ENCODE measurements at places on chromosomes 1 and 21.

DNA sequence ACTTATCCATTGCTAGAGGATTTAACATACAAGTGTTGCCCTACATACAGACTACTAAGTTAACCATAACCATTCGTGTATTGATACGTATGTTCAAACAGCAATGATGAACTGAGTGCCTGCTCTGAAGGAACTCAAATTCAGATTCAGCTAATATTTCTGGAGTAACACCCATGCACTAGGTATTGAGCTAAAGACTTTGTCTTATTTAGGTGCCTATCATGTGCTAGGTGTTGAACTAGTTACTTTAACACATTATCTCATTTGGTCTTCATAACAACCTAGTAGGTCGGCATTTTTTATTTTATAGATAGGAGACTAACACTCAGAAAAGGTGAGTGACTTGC, 160.0 kb downstream of the LTN1 start:
- DNase-seq, result no peak

GRCh38 chr1:37647281-37647680, 12.6 kb upstream of the RSPO1 start:
- no peak for DNase-seq

GRCh38 chr1:210428696-210429095, 100.0 kb downstream of the HHAT start:
- DNase-seq, result no peak

GRCh38 chr1:19179597-19180264, 30.3 kb downstream of the UBR4 start:
- DNase-seq, result no peak

- no peak for DNase-seq
Measured at GRCh38 chr1:227779021-227779441, 36.4 kb upstream of the PRSS38 start.

- no peak for DNase-seq
Measured at GRCh38 chr1:180912801-180913565, at the start of gene KIAA1614. Gene KIAA1614, plus strand, starts transcription at chr1:180912897. Its CDS starts 347 bp downstream, at chr1:180913244.

DNA sequence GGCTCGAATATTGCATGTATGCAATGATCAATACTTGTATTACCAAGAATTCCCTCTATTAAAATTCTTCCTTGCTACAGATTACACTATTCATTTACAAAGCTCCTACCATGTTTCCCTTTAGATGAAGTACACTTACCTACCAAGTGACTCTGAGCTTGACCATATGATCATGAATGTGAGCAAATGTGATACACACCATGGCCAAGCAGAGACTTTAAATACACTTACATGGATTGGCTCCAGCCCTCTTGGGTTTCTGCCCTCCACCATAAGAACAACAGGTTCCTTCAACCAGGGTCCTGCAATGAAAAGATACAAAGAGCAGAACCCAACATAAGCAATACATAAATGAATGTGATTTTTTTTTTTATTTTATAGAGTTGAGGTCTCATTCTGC, 30.0 kb downstream of the LRRC52 start:
- DNase-seq, result no peak

DNA sequence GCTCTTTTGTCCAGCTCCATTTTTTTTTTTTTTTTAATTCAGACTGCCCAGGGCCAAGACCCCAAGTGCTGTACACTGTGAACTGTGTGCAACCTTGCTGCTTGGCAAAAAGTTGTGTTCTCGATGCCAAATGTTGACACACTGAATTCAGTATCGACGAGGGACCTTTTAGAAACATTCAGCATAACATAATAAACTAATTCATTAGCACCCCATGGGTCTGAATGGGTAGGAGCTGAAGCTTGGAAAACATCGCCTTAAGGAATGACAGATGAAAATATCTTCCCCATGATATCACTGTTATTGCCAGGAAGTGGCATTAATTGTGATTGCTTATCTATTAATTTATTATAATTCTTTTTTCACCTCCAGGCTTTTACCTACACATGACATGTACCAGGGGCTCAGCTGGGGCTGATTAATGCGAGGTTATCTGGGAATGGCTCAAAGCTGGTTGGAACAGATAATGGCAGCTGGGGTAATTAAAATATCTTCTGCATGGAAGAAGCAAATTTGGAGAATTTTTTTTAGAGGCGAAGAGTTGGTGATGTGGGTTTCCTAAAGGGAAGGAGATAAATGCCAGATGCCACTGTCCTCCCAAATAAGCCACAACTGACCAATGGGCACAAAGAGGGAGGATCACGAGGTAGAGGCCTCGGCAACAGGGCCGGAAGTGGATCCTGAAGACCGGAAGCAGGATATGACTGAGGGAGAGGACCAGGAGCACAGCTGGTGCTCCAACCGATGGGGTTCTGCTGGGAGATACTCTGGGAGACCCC, 169.3 kb downstream of the GRIK3 start:
- no peak for DNase-seq

GRCh38 chr21:34818662-34819158, 149.9 kb downstream of the CLIC6 start:
- DNase-seq, result no peak

DNA sequence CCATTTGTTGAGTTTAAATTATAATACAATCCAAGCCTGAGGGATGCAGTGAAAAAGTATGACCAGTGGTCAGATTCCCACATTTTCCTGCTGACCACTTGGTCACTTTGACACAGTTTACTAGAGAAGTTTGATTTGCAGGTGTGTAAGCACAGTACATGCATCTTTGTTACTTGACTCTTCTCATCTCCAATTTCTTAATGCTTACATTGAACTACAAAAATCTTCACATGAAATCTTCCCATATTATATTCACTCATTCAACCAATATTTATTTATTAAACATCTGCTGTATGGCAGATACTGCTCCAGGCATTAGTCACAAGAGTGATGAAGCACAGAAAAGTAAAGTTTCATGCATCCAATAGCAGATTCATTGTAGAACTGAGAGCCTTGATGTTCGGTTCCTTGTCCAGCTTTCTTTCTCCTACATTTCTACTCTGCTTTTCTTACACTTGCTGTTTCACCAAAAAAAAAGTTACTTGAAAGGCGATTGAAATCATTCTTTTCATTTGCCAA, 211.7 kb downstream of the NFIA start:
- no peak for DNase-seq

DNA sequence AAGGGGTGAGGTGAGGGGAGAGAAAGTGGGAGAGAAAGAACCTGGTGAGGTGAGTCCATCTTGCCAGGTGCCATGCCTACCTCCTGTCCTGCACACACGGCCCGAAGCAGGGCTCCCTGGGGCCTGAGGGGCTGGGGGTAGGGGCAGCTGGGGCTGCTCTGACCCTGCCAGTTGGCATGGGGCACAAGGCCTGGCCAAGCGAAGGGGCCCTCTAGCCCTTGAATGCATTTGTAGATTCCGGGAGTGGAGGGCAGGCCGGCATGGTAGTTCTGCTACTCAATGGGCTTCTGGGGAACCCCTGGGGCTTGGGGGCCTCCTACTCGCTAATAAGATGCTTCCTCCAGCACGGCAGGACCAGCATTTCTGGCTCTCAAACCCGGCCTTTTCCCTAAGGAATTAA, 3.6 kb upstream of the PRDM16 start:
- no peak for DNase-seq

GRCh38 chr1:211535346-211535745, 43.4 kb upstream of the RD3 start:
- no peak for DNase-seq

- no peak for DNase-seq
Measured at GRCh38 chr1:211371406-211372105, 44.9 kb downstream of the TRAF5 start.

- DNase-seq, result no peak
Measured at GRCh38 chr1:219317762-219318353, 144.2 kb downstream of the LYPLAL1 start.

GRCh38 chr1:174039027-174039426, 16.9 kb upstream of the RC3H1 start:
- no peak for DNase-seq

- DNase-seq, result no peak
Measured at GRCh38 chr21:16821588-16821987, 691.3 kb upstream of the CXADR start.
